WTC11 (cell line): ENCODE measurements at places on chromosomes 11 and 22. TPM values are rescaled to one million over a fixed set of nuclear protein-coding genes. Genes with fewer than 3 reads are reported as not detected.

DNA sequence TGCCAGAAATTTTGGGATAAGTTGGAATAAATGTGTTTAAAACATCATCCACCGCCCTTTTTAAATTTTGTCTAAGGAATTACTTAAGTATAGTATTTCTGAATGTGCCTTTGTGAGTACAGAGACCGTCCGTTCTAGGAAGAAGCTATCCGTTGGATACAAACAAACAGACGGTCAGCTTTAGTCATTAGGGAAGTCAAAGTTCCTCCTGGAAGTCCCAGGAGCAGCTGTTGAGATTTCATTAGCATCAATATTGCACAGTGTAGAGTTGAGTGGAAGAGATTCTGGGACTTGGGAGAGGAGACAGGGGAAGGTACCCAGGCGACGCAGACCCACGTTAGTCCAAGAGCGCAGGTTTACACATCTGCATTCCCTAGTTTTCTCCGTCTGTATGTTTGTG, 15.7 kb upstream of the ADSL start:
- DNase-seq: no peak

GRCh38 chr11:12508151-12508751, 130.9 kb downstream of the PARVA start:
- no peak for DNase-seq

DNA sequence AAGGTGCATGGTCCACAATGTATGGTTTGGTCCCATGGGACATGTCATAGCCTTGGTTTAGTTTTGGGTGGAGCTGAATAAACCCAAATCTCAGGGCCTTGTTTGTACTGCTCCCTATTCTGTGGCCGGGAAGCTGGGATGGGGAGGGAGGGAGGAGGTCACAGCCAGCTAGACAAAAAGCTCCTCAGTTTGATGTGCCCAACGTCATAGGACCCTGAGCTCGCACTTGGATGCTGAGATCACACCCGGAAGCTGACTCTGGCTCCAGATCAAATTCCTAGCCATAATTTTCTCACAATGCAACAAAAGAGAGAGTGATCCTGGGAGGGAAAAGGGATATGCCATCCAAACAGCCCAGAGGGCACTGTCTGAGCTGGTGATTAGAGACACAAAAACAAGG, 1.5 kb downstream of the HSPB2 start:
- DNase-seq: no peak

GRCh38 chr11:13249992-13250391, 27.6 kb upstream of the BMAL1 start:
- peak; percentile 14 for DNase-seq

- no peak for DNase-seq
Measured at GRCh38 chr11:105929084-105929955, 92.7 kb downstream of the MSANTD4 start.

The PATE4 gene
- not detected in 3 replicates for total RNA-seq

DNA sequence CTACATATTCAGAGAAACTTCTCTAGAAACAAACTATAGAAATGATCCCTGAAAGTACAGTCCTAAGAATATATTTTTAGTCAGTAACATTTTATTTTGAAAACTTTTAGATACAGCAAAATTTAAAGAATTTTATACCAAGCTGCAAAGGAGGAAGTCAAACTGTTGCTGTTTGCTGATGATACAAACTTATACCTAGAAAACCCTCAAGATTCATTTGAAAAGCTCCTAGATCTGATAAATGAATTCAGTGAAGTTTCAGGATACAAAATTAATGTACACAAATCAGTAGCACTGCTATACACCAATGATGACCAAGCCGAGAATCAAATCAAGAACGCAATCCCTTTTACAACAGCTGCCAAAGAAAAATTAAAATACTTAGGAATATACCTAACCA, 10.1 kb downstream of the ZBTB44 start:
- DNase-seq: no peak

The VPREB3 gene
- 0.81 to 1.3 TPM (median 0.87 TPM) in 3 replicates for total RNA-seq
